ENCODE measurements at places on chromosomes 1 and 21.
A peak's percentile ranks its signal among the peaks of the same experiment; 100 is the strongest.

GRCh38 chr21:34534522-34534921 is 22.5 kb upstream of the KCNE1 start:
- DNase-seq = no peak

GRCh38 chr1:115364046-115364779 is 26.2 kb upstream of the NGF start:
- DNase-seq = no peak

GRCh38 chr1:219650880-219651279 is 38.0 kb upstream of the ZC3H11B start:
- no peak for DNase-seq

DNA sequence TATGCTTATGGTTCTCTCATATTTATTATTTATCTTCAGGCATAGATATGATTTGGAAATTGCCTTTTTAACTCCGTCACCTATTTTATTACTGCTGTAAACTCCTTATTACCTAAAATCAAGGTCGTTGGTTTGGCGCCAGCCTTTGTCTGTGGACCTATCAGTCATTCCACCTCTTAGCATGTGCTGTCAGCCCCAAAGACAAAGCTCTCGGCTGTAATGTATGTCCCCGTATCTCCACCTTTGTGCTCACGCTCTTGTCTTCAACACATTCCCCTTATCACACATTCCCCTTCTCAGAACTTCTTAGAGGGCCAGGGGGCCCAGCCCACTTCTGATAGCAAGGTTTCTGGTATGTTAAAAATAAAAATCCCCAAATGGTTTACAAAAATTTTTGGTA is 342.2 kb downstream of the RYR2 start:
- DNase-seq = no peak

GRCh38 chr1:90722874-90723589 is 5.9 kb upstream of the BARHL2 start:
- no peak for DNase-seq

- peak; percentile 18 for DNase-seq
These were observed 843 bp downstream of the DIP2A start for GRCh38 chr21:46459356-46460112.

GRCh38 chr1:37811027-37811655 is 3.1 kb upstream of the YRDC start:
- DNase-seq = peak; percentile 89

DNA sequence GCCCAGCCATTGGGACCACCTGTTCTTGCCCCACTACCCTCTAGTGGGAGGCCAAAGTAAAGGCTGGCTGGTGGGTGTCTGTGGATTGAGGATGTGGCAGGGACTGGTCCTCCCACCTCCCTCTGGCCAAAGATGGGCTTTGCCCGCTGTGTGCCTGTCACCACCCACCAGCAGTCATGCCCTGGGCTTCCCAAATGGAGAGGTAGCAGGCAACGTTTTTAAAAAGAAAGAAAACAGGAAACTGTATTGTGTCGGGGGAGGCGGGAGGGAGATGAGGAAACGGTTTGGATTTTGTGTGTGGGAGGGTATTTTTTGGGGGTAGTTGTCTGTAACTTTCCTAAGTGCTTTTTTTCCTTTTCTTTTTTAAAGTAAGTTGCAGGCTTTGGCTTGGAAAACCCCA is 30.1 kb downstream of the SZRD1 start:
- no peak for DNase-seq

DNA sequence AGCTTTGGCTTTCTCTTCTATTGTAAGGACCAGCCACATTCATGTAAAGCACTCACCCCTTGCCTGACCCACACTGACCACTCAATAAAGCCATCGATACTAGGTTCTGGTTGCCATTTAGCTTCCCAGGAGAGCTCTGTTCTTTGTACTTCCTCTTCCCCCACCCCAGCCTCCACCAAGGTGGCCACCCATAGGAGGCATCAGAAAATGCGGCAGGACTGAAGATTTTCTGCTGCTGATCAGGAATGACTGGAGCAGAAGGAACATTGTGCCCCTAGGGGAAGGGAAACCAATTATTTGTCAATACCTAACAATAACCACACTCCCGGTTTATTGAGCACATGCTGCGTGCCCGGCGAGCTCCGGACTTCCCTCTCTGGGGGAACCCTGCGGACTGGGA is 5.2 kb upstream of the SMIM12 start:
- no peak for DNase-seq

GRCh38 chr1:23558140-23558871 is 995 bp downstream of the ID3 start:
- DNase-seq = peak; percentile 76

DNA sequence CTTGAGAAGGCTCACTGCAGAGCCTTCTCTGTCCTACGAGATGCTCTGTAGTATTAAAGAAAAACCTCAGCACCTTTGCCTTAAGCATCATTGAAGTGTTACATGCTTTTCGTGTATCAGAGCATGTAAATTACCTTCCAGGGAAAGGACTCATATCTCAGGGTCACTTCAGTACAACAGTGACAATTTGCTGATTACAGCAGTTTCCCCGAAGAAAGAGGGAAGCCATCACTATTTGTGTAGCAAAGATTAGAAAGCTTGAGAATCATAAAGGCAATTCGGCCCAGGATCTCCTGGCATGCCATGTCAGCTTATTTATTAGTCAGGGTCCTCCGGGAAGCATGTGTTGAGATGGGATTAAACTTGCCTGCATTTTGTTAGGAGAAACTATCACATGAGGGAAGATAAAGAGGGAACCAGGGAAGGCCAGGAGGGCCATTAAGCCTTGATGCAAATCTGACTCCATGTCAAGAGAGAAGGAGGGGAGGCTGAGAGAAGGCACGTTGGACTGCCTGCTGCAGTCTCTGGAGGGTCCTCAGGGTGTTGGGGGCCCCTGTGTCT is 55.2 kb upstream of the KCNJ6 start:
- no peak for DNase-seq

DNA sequence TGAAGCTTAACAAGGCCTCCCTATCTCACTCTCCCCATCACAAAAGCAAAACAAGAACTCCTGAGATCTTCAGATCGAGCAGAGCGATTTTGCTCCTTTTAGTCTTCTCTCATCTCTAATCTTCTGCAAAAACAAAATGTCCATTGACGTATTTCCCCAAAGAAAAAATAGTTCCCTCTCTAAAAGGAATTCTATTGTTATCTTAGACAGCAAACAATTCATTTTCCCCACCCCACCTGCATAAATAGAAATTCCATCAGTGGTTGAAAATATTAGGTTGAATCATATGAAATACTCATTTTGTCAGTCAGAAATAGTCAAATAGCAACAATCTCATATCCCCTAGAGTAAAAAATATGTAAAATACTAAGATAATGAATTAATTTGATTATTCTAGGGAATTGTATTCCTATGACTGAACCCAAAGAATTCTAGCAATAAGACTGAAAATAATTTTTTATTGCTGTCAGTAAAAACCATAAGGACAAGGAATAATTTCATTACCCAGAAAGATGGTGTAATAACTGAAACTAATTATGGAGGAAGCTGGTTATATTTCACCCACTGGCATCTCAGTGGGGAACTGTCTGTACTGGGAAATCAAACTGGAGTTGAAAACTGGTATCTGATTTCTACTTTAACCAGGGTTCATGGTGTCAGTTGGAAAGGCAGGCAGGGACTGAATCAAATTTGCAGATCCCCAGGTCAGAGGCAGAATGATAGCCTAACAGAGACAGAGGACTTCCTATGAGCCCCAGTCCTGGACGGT is 51.3 kb downstream of the RHOU start:
- DNase-seq = no peak

- no peak for DNase-seq
These were observed 1.7 kb upstream of the CCNL2 start for GRCh38 chr1:1400576-1401456.
